ENCODE measurements at places on chromosomes 3 and 15. TPM values are rescaled to one million over a fixed set of nuclear protein-coding genes. Genes with fewer than 3 reads are reported as not detected.

MAP2K1 gene
- total RNA-seq: 121 TPM

RYR3 gene
- total RNA-seq: 0.07 TPM

MAP1A gene
- 0.76 TPM for total RNA-seq

RBPMS2 gene
- total RNA-seq: 6.2 TPM

PIGZ gene
- total RNA-seq: 1.3 TPM

DUT gene
- total RNA-seq: 113 TPM

DNAJB8 gene
- not detected for total RNA-seq

MUSTN1 gene
- total RNA-seq: 0.32 TPM

Data from A549 treated with Hydrocortisone at 1 μM for 4 hours (cell line).